Ovary (tissue), 10 donors: ENCODE measurements at places on chromosomes 6 and 20. TPM values are rescaled to one million over a fixed set of nuclear protein-coding genes. Genes with fewer than 3 reads are reported as not detected.

DNA sequence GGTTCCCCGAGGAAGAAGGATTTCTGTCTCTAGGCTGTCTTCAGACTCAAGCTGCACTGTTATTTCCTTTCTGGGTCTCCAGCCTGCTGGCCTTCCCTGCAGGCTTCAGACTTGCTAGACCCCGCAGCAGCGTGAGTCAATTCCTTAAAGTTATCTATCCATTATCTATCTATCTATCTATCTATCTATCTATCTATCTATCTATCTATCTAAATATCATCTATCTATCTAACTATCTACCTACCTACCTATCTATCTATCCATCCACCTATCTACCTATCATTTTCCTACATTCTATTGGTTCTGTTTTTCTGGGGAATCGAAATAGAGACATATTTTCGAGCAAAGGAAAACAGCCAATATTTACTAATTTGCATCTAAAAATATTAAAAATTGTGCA lies 48.7 kb upstream of the BMP6 start:
- H3K4me3 ChIP-seq, result no peak overlapping the region
- peaks cover 2% of the 10 kb centered on the region for H3K4me1 ChIP-seq
- H3K27ac ChIP-seq, result no peak overlapping the region
- no peak for DNase-seq
- no peaks in the 10 kb centered on the region for H3K36me3 ChIP-seq
- H3K27me3 ChIP-seq, result no peaks in the 10 kb centered on the region

GRCh38 chr6:52611833-52612232 lies 35.0 kb upstream of the TRAM2 start:
- no peaks in the 10 kb centered on the region for H3K4me1 ChIP-seq
- H3K4me3 ChIP-seq, result no peak overlapping the region
- no peaks in the 10 kb centered on the region for H3K36me3 ChIP-seq
- no peak overlapping the region for H3K27ac ChIP-seq
- no peak for DNase-seq

The UFL1 gene
- total RNA-seq, result 22.7 TPM

GRCh38 chr6:26431258-26432172 lies 8.8 kb upstream of the BTN3A3 start:
- H3K4me1 ChIP-seq, result no peaks in the 10 kb centered on the region
- H3K4me3 ChIP-seq, result no peak overlapping the region
- no peaks in the 10 kb centered on the region for H3K36me3 ChIP-seq
- no peak for DNase-seq
- H3K27me3 ChIP-seq, result no peaks in the 10 kb centered on the region

The GLP1R gene
- total RNA-seq, result not detected

DNA sequence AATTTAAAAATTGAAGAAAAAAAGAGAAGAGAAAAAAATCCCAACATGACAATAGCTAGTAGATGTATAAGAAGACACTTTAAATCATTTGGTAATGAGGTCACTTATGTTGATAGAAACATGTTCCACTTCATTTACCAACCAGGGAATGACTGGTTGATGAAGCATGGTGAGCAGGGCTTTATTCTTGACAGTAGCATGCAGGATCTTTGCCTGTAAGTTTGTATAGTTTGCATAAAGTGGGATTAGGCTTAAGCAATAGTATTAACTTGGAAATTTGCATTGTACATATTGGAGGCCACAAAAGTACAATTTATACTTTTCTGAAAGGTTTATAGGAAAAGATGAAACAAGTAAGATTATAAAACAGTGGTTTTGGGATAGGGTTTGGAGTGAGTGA lies 67.0 kb downstream of the NOX3 start:
- no peak for DNase-seq
- H3K4me1 ChIP-seq, result no peaks in the 10 kb centered on the region
- no peak overlapping the region for H3K4me3 ChIP-seq
- H3K36me3 ChIP-seq, result no peaks in the 10 kb centered on the region
- no peaks in the 10 kb centered on the region for H3K27me3 ChIP-seq

DNA sequence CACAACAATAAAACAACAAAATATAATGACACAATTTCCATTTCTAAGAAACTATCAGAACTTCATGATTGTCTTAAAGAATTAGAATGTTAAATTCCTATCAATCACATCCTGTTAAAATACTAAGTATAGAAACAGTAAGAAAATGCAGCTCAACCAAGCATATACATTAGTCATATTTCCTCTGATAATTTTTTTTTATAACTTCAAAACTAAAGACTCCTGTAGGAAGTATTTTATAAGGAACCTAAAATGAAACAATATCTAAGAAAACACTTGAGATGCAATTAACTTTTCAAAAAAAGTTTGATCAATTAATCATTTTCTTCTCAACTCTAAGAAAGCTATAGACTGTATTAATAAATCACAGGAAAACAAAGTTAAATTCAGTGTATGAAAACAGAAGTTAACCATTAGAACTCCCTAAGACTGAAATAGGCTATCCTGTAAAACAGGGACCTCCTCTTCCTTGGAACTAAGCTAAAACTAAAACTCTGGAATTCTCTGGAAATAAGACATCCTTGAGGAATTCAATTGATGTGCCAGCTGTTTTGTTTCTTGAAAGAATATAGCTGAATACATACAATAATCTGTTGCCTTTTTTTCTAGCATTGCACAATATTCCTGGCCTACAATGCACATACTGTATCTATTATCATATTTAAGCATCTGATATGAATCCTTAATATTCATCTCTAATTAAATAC lies 19.8 kb downstream of the FKBP5 start:
- no peaks in the 10 kb centered on the region for H3K36me3 ChIP-seq
- peaks cover 7% of the 10 kb centered on the region for H3K4me1 ChIP-seq
- no peaks in the 10 kb centered on the region for H3K27me3 ChIP-seq
- H3K27ac ChIP-seq, result no peak overlapping the region

- DNase-seq, result no peak
- H3K4me3 ChIP-seq, result no peak overlapping the region
- no peaks in the 10 kb centered on the region for H3K4me1 ChIP-seq
- no peak overlapping the region for H3K27ac ChIP-seq
- H3K27me3 ChIP-seq, result no peaks in the 10 kb centered on the region
- no peaks in the 10 kb centered on the region for H3K36me3 ChIP-seq
These were observed 41.5 kb upstream of the RNF24 start for GRCh38 chr20:4056880-4057279.

The PMEPA1 gene
- 73.4 TPM for total RNA-seq

DNA sequence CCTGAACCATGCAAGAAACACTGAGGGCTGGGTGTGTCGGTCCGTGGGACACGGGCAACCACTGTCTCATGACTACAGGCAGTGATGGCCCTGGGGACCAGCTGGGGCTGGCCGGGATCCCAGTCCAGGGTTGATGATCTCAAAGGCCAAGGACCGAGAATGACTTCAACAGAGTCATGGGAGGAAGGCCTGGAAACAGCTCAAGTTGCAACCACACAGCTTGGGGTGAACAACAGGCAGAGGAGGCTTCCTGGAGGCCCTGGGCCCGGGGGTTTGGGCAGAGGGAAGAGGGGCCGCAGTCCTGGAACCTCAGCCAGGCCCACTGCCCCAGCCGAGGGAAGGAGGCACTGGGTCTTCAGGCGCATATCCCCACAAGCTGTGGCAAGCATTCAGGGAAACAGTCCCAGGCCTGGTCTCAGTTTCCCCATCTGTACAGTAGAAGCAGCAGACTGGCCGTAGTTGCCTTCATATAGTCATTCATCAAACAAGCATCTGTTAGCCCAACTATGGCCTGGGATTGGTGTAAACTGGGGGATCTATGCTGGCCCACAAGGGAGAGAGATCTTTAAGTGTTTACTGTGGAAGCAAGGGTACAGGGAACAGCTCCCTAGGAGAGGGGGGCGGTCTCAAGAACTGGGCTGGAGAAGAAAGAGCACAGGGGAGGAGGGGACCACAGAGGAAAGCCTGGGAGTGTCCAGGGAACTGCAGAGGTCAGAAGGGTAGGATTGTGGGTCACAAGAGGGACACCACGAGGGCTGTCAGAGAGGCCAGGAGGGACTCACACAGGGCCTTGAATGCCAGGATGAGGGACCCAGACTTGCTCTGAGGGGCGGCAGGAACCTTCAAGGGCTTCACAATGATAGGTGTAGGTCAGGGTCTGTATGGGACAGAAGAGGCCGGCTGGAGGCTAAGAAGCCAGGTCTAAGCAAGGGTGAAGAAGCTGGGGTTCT lies 2.1 kb downstream of the MYL9 start:
- peaks cover 23% of the 10 kb centered on the region for H3K4me1 ChIP-seq
- H3K4me3 ChIP-seq, result peak overlapping the region; percentile 90
- H3K27me3 ChIP-seq, result no peaks in the 10 kb centered on the region

DNA sequence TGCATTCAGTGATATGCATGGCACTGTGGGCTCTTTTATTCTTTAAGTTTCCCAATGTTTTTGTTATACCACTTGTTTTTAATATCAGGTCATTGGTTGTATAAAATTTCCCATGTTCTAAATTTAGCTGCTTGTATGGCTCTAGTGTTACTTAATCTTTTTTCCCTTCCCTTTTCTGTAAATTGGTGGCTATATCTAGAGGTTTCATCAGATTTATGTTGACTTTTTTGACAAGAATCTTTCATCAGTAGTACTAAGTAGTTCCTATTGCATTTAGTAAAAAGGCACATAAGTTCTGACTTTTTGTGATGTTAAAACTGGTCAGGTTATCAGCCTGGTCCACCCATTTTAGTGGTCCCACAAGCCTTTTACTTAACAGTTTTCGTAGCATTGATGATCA lies 51.1 kb downstream of the MMS22L start:
- H3K27me3 ChIP-seq, result no peaks in the 10 kb centered on the region
- H3K36me3 ChIP-seq, result no peaks in the 10 kb centered on the region
- no peaks in the 10 kb centered on the region for H3K4me1 ChIP-seq
- DNase-seq, result no peak
- no peak overlapping the region for H3K27ac ChIP-seq

GRCh38 chr6:100202417-100203194 lies 208.6 kb upstream of the MCHR2 start:
- no peaks in the 10 kb centered on the region for H3K36me3 ChIP-seq
- no peaks in the 10 kb centered on the region for H3K27me3 ChIP-seq
- no peak for DNase-seq
- H3K4me3 ChIP-seq, result no peak overlapping the region
- no peak overlapping the region for H3K27ac ChIP-seq
- H3K4me1 ChIP-seq, result no peaks in the 10 kb centered on the region

The HSPA1L gene
- 2.3 TPM for total RNA-seq

DNA sequence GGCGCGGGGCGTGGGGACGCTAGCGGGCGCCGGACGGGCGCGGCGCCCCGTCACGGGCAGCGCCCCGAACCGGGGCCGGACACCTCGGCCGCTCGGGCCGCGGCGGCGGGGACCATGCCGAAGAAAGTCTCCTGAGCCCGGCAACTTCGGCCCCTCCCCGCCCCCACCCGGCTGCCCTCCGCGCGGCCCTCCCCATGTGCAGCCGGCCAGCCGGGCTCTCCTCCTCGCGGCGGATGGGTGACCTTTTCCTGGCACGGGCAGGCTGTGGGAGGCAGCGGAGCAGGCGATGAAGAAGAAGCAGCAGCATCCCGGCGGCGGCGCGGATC lies 278 bp downstream of the UST start:
- H3K4me3 ChIP-seq, result peak overlapping the region; percentile 88
- H3K4me1 ChIP-seq, result peaks cover 1% of the 10 kb centered on the region
- no peaks in the 10 kb centered on the region for H3K36me3 ChIP-seq
- DNase-seq, result peak; percentile 82
- peak overlapping the region; percentile 87 for H3K27ac ChIP-seq
- H3K27me3 ChIP-seq, result no peaks in the 10 kb centered on the region

DNA sequence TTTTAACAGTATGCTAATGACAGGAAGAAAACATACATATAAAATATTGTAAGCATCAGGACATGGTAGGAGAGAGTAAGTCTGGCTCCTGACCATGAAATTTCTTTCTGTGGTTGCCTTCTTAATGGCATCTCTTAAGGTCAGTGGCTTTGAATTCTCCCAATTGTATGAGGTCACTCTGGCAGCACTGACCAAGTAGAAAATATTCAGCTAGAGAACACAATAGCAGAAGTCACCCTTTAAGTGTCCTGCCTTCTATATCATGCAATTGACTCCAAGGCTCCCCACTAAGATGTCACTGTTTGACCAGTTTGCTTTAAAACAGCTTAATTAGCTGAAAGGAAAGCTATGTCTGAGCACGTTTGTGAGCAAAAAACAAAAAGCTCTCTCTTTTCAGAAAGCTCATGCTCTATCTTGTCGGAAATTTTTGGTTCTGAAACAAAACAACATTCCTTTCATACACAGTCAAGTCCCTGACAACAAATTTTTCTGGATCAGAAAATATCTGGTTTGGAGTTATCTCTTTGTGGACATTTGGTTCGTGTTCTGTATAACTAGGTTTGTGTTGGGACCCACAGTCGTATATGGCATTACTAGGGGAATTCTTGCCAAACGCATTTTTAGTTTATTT lies 120.9 kb upstream of the IFNGR1 start:
- no peaks in the 10 kb centered on the region for H3K27me3 ChIP-seq
- DNase-seq, result no peak
- no peak overlapping the region for H3K4me3 ChIP-seq
- H3K36me3 ChIP-seq, result no peaks in the 10 kb centered on the region

DNA sequence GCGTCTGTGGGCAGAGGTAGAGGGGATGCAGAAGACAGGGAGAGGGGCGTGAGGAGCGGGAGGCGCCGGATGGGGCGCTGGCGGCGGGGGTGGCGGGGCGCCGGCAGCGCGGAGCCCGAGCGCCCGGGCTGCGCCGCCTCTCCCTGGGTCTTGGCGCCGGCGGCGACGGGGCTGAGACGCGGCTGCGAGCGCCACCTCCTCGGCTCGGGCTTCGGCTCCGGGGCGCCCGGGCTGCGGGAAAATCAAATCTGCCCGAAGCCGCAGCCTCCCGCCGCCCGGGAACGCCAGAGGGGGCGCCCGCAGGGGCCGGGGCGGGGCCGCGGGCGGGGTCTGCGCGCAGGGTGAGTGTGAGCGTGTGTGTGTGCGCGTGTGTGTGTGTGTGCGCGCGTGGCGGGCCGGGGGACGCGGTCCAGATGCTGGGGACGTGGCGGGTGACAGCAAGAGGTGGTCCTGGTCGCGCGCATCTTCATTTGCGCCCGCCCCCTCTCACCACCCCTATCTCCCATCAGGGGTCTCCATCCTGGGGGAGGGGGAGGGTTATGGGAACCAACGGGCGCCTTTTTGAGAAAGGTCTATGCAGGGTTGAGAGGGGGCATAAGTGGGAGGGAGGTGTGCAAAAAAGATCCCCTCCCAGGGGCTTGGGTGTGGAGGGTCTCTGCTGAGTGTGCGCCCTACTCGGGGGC lies 646 bp upstream of the CPNE5 start:
- no peaks in the 10 kb centered on the region for H3K36me3 ChIP-seq
- peaks cover 8% of the 10 kb centered on the region for H3K4me1 ChIP-seq
- peak overlapping the region; percentile 0 for H3K27ac ChIP-seq
- no peaks in the 10 kb centered on the region for H3K27me3 ChIP-seq

DNA sequence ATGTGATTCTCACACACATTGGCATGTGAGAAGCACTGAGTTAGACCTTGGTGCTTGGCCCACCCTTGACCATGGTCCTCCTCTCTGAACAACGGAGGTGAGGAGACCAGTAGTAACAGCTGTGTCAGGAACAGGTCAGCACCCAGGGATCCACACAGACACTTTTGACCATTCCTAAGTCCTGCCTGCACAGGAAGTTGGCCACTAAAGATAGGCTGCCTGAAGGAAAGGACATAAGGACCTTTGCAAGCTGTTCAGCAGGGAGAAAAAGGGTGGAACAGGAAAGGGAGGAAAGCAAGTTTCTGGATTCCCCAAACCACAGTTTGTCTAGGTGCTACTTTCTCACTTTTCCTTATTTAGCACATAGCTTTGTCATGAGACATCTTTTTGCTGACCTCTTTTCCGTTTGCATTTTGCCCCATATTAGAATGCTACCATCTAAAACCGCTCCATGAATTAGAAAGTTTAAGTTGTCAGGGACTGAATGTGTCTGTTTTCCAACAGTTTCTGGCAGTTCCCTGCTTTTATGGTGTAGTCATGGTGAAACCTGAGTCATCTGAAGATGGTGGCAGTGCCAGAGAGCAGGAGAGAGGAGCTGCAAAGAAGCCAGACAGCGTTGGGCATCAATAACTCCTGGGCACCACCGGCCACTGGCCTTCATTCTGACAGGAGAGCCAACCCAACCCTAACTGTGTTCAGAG lies 1.1 kb upstream of the CD109 start:
- H3K36me3 ChIP-seq, result no peaks in the 10 kb centered on the region
- peak overlapping the region; percentile 60 for H3K4me3 ChIP-seq
- H3K27me3 ChIP-seq, result no peaks in the 10 kb centered on the region
- H3K27ac ChIP-seq, result no peak overlapping the region
- no peaks in the 10 kb centered on the region for H3K4me1 ChIP-seq
